ENCODE measurements at places on chromosomes 7 and 10.

- peak; percentile 24 for DNase-seq
These were observed 26.3 kb upstream of the WDFY4 start for GRCh38 chr10:48658243-48658974.

DNA sequence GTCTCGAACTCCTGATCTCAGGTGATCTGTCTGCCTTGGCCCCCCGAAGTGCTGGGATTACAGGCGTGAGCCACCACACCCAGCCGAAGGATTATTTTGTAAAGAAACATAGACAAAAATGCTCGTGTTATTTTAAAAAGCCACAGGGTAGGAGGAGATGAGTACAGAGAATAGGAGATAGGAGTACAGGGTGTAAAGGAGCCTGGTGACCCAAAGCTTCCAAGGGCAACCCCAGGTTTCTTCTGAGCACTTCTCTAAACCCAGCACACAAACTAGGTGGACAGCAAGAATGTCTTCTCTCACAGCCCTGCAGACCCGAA, 54.7 kb downstream of the ZNF467 start:
- no peak for DNase-seq

- DNase-seq, result no peak
These were observed 200.2 kb downstream of the DYNC1I1 start for GRCh38 chr7:95972523-95972922.

DNA sequence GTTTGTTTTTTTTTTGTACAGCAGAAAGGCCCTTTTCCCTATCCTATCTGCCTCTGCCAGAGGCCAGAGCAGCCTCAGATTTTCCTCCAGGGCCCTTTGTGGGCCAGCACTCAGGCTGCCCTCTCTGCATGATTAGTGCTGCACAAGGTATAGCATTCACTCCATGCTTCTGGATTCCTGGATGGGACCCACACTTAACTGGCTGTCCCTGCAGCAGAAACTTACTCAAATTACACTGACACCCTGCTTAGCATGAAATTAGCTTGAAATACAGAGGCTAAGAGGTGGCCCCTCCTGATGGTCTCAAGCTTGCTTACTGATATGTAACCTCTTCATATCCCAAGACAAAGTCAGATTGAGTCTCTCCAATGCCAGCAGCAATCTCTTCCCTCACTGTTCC, 239.3 kb downstream of the SORCS1 start:
- no peak for DNase-seq

- no peak for DNase-seq
These were observed 933.8 kb downstream of the IPMK start for GRCh38 chr10:57333880-57334279.

DNA sequence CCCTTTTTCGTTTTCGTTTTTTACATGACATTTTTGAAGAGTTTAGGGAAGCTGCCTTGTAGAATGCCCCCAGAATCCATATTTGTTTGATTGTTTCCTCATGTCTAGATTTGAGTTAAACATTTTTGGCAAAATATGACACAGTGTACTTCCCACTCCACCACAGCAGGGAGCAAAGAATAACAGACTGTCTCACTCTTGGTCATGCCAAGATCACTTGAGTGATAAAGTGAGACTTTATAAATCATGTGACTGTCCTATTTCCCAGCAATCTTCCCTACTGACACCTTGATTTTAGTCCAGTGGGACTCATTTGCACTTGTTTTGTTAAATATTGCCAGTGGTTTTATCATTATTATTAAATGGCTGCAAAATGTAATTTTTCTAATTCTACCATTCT, 44.4 kb upstream of the USP6NL start:
- DNase-seq, result no peak

DNA sequence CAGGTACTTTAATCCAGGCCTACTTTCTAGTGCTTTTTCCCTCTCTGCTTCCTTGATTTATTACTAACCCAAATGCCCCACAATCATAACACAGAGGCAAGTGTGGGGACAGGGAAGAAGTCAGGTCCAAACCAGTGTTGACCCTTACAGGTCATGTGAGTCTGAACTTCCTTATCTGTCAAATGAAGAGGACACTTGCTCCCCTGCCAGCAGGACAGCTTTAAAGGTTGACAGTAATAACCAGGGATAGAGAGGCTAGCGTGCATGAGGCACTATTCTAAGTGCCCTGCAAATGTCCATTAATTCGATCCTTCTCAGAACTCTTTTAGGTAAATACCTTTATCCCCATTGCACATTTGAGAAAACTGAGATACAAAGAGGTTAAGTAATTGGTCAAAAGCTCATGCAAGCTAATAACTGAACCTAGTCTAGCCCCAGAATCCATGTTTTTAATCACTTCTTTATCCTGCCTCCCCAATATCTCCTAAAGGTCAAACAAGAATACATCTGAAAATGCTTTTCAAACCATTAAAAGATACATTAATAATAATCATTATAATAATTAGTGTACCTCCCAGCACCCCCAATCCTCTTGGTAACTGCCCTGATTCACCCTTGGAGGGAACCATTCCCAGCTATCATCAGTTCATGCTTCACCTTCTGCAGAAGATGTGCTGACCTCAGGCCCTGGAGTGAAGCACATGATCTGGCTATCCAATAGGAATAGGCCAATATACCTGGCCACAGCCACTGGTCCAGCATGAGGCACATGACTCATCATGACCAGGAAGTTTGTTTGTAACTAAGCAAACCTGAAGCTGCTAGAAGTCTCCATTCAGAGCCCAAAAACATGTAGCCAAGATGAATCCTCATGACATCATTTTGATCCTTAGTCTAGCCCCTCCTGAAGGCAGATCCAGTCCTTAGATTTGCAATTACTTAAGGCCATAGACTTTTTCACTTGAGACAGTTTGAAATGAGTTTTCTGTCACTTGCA, 40.7 kb downstream of the SGMS1 start:
- no peak for DNase-seq

DNA sequence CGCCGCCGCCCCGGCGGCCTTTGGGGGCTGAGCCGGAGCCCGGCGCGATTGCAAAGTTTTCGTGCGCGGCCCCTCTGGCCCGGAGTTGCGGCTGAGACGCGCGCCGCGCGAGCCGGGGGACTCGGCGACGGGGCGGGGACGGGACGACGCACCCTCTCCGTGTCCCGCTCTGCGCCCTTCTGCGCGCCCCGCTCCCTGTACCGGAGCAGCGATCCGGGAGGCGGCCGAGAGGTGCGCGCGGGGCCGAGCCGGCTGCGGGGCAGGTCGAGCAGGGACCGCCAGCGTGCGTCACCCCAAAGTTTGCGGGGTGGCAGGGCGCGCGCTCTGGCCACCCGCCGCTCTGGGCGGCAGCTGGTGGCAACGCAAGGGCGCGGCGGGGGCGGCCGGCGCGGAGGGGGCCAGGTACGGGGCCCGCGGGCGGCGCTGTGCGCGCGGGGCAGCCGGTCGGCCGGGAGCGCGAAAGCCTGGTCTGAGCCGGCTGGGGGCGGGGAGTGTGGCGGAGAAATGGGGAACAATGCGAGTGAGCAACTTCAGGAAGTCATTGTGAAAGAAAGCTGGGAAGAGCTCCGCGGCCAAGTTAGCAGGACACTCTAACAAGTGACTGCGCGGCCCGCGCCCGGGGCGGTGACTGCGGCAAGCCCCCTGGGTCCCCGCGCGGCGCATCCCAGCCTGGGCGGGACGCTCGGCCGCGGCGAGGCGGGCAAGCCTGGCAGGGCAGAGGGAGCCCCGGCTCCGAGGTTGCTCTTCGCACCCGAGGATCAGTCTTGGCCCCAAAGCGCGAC, at the start of gene IKZF1:
Gene IKZF1, plus strand, starts transcription at position 588 of the 782 bp plus-strand sequence. CDS start 14,346 bp downstream, outside the sequence.
- DNase-seq, result no peak

GRCh38 chr10:3623746-3624145, 161.3 kb downstream of the KLF6 start:
- DNase-seq, result peak; percentile 2

- DNase-seq, result no peak
These were observed 74.5 kb downstream of the ZNF22 start for GRCh38 chr10:45075216-45075615.

- DNase-seq, result no peak
These were observed 115.3 kb upstream of the MYO3A start for GRCh38 chr10:25818751-25819150.

DNA sequence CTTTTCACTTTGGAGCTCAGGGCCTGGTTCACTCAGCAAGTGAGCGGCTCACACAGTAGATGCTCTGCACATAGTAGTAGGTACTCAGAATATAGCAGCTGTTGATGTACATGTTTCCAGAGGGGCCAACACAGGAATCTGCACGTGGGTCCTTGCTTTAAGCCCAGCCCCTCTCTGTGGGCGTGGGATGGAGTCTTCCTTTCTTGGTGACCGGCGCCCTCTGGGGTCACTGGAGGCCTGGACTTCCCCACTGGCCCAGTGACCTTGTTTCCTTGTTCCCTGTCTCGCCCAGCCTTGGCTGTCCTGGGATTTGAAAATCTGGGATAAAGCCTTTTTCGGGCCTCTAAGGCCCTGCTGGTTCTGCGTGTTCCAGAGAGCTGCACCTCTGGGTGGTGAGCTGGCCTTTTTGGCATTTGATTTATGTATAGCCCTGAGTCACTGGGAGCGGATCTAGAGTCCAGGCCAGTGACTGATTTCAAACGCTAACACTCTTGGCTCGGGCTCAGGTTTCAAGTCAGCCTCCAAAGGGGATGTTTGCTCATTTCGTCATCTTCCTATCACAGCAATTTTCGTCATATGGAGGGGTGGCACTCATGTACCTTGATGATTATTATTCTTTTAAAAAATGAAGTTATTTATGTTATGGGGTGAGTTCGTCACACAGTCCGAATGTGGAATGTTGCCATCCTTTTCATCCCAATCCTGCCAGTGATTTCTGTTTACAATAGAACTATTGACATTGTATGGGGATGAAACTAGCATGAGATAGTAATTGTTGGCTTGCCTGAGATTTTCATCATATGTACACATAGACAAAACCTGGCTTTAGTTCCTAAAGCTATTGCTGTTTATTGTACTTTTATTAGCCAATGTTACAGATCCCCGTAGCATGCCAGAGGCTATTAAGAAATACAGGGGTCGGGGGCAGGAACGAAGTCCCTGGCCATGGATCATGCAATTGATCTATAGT, 65.5 kb downstream of the CUX1 start:
- DNase-seq, result peak; percentile 16

- DNase-seq, result no peak
These were observed 71.2 kb upstream of the DUSP5 start for GRCh38 chr10:110426294-110427181.

DNA sequence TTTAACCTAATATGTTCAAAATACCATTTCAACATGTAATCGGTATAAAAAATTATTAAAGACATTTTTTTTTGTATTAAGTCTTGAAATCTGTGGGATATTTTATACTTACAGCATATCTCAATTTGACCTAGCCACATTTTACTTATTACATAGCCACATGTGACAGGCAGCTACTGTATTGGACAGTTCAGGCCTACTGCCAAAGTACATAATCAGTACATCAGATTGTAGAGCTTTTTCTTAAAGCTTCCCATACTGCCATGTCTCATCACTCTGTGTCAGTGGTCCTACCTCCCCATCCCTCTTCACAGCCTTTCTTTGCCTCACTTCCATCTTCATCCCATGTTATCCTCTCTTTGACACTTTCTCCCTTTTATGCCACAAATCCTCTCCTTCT, 43.0 kb downstream of the LOXL4 start:
- DNase-seq, result no peak

- DNase-seq, result no peak
These were observed 80.8 kb upstream of the MKX start for GRCh38 chr10:27826369-27826768.

GRCh38 chr7:36677769-36678437, 46.4 kb downstream of the AOAH start:
- DNase-seq, result no peak

- DNase-seq, result no peak
These were observed 25.3 kb downstream of the CHCHD3 start for GRCh38 chr7:133056370-133057238.

DNA sequence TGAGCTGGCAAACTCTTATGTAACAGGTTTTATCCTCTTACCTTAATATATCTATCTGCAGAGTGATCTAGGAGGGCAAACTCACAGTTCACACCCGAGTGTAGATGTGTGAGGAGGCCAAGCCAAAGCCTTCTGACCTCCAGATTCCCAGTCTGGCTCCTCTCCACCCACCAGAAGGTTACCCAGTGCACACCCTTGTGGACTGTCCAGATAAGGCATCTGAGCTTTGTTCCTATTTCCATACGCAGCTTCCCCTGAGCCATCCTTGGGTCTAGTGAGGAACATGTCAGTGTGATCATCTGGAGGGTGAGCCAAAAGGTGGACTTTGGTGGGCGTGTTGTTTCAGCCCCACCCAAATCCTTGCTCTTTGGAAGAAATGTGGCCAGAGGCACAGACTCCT, 203.0 kb upstream of the MEOX2 start:
- no peak for DNase-seq

DNA sequence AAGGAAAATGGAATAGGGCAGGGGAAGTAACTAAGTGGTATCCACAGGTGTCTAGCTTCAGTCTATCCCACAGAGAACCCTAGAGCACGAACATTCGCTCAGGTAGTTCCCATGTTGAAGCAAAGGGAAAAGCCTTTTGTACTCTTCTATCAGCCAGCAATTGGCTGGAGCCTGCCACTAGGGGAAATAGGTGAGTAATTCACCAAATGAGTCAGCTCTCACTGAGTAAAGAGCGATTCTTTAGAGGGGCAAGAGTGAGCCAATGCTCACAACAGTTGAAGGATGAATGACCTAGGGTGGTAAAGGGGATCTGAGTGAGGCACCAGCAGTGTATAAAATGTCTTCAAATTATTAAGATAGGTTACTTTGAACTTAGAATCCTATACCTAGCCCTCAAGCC, 94.1 kb upstream of the ZNF800 start:
- no peak for DNase-seq

- no peak for DNase-seq
These were observed 36.3 kb downstream of the PLAC9 start for GRCh38 chr10:80168679-80169380.

- no peak for DNase-seq
These were observed 125.1 kb downstream of the ADAM12 start for GRCh38 chr10:126263006-126263676.

- DNase-seq, result peak; percentile 48
These were observed 35.4 kb downstream of the CYTH3 start for GRCh38 chr7:6237011-6237410.

- DNase-seq, result no peak
These were observed 102.0 kb upstream of the INSYN2A start for GRCh38 chr10:127298381-127298780.

GRCh38 chr7:590731-591551, 71.3 kb upstream of the PDGFA start:
- no peak for DNase-seq
